ENCODE measurements at places on chromosomes 2 and 18.

DNA sequence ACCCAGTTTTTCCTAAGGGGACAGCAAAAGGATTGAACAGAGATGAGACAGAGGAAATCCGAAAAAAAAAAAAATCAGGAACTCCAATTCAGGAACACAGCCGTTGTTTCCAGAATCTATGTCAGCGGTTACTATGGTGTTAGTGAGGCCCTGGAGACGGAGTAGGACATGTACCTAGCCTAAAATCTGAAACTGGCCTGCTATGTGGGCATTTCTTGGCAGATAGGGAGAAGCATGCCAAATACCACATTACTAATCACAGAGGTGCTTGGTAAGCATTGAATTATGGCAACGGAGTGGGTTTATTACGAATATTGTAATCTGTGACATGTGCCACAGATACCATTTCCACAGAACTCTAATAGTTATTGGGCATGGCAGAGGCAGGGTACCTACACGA is 530.6 kb downstream of the CCDC85A start:
- no peak for DNase-seq

- DNase-seq, result no peak
Observed at GRCh38 chr2:12807907-12808810, 91.4 kb downstream of the TRIB2 start.

DNA sequence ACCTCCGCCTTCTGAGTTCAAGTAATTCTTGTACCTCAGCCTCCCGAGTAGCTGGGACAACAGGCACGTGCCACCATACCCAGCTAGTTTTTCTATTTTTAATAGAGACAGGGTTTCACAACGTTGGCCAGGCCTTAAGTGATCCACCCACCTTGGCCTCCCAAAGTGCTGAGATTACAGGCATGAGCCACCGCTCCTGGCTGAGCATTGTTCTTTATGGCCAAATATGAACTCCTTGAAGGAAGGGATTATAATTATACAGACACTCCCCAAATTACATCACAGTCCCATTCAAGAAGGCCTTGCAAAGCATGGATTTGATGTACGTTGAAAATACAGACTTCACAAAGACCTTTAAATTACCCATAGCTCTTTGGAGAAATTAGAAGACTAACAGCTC is 381.7 kb downstream of the TXNL1 start:
- DNase-seq, result no peak

- no peak for DNase-seq
Observed at GRCh38 chr2:64204703-64205102, 60.5 kb upstream of the PELI1 start.

DNA sequence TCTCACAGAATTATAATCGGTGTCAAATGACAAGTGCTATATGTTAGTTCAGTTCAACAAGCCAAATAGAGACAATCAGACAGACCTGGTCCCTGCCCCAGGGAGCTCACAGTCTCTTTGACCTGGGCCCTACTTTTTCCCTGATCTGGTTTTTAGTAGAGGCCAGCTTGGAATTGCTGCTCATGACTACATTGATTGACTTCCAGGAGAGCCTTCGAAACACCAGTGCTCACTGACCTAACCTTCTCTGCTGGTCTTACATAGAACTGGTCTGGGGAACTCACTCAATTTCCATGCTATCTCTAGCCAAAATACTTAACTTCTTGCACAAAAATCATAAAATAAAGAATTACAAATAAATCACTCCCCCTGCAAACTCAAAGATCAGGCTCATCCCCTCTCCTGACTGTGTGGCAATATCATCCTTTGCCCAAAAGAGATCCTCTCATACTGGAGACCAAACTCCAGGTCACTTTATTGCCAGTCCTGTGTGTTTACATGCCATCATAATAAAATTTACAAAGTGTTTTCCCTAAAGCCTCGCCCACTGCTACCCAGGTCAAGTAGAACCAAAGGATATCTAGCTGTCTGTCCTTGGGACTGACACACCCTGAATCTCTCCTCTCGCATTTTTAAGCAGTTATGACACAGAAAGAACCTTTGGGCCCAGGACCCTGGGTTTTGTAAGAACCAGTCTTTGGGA is 53.2 kb downstream of the PROC start:
- DNase-seq, result no peak

DNA sequence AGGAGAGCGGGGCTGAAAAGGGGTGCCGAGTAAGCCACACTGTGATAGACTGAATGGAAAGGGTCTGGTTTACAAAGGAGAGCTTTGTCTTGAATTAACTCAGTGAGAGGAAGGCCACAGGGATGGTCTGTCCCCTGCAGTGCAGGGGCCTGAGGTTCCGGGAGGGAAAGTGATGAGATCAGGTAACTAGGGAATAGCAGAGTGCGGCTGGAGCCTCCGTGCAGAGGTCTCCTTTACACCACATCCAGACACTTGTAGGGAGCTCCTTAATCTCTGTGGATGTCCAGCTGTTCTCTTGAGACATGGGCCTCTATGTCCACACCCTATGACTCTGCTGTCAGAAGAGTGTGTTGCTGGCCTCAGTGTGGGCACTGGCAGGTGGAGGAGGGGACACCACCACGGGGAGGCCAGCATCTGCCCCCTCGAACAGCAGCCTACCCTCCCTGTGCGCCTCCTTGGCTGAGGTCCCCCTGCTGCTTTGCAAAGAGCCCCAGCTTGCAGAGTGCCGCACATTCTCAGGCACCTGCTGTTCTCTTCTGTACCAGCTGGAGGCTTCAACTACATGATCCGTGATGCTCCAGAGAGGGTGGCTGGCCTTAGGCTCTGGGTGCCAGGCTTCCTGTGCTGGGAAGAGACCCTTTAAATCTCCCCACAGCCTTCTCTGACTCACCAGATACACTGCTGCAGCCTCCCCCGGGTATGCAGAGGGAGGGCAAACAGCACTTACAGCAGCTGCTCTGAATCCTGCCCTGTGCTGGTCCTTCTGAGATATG is 25.9 kb downstream of the ENOSF1 start:
- DNase-seq, result no peak

DNA sequence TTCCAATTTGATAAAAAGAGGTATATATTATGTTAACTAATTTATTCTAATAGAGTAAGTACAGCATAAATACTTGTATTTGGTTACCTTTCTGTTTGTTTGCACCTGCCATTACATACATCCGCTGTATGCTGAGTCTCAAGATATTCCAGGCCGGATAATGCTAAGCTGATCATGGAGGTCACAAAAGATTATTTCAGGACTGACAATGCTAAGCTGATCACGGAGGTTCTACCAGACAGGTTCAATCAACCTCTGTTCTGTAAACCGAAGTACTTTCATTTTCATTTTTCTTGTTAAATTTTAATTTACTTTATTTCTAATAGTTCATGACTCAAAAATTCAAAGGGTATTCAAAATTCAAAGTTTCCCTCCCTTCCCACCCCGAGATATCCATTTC is 31.1 kb downstream of the PNO1 start:
- no peak for DNase-seq

- DNase-seq, result no peak
Observed at GRCh38 chr2:99879481-99879880, 262.9 kb downstream of the AFF3 start.

GRCh38 chr2:85753035-85753524 is 711 bp upstream of the ATOH8 start:
- no peak for DNase-seq

DNA sequence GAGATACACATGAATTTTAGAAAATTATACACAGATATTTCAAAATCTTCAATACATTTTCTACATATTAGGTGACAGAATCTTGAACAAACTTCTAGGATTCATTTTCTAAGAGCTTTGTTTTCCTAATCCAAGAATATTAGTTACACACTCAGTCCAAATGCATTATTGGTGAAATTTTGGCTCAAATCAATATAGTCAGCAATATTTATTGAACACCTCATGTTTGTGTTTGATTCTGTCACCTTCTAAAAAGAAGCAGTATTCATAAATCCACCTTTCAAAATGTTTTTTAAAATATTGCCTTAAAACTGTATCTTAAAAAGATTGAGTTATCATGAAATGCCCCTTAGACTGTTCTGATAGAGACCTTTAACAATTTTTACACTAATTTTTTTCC is 40.2 kb downstream of the KCNH7 start:
- DNase-seq, result no peak

- DNase-seq, result no peak
Observed at GRCh38 chr2:45123521-45124191, 114.4 kb upstream of the SIX2 start.

- DNase-seq, result no peak
Observed at GRCh38 chr18:26252411-26252810, 26.2 kb downstream of the TAF4B start.

DNA sequence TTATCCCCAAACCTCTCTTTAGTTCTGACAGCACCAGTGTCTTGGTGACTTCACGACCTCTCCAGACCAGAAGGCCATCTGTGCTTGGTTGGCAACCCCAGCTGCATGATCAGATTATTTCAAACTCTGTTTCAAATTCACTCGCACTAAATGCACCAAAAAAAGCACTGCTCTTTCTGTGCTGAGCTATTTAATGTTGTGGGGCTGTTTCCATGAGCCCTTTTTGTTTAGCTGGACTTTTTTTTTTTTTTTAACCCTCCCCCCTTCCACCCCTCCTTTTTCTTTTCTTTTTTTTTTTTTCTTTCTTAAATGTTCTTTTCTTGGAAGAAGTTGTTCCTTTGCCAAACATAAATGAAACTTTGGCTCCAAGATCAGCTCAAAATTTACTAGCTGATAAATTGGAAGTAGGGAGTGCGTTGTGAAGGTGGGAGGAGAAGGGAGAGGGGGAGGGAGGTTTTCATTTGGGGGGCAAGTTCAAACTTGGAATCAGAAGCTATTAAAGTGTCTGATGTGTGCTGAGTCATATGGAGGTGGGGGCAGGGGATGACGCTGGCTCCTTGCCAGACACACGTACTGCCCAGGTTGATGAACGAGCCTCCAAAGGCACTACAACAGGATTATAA is 543.0 kb upstream of the TNP1 start:
- DNase-seq, result no peak

GRCh38 chr2:190714958-190715357 is 66.1 kb downstream of the NAB1 start:
- DNase-seq, result no peak

DNA sequence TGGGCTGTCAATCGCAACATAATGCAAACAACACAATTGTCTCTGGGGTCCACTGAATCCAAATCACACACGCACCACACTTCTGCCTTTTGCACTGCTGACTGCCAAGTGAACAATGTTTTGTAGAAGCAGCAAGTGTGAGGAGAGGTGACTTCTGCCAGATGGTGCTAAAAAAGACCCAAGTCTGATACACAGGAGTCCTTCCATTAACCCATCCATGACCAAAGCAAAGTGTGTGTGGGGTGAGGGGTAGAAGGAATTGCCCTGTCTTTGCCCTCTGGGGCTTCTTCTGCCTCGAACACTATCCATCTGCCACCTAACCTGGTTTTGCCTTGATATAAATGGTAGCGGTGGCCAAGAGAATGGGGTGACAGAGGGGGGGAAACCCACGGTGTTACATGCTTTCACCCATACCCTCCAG is 50.0 kb downstream of the C2orf42 start:
- DNase-seq, result no peak

GRCh38 chr2:27552941-27553340 is 29.9 kb upstream of the ZNF512 start:
- no peak for DNase-seq

DNA sequence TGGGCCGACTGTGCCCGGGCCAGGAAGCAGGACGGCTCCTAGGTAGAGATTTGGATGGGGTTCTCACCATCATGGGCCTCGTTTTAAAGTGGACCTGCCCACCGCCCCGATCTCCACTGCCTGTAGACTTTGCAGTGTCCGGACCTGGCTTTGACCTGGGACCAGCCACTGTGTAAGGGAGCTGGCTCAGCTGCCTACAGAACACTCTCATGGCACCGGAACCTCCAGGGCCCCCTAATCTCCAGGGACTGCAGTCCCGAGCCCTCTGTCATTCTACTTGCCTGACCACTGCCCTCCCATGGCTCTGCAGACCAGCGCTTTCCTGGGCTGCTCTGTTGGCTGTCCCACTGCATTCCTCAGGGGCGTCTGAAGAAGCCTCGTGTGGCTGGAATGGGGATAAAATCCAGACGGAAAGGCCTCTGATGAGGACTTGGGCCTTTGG is 120.8 kb downstream of the GLI2 start:
- no peak for DNase-seq

GRCh38 chr2:202187570-202187969 is 50.8 kb downstream of the SUMO1 start:
- DNase-seq, result no peak

DNA sequence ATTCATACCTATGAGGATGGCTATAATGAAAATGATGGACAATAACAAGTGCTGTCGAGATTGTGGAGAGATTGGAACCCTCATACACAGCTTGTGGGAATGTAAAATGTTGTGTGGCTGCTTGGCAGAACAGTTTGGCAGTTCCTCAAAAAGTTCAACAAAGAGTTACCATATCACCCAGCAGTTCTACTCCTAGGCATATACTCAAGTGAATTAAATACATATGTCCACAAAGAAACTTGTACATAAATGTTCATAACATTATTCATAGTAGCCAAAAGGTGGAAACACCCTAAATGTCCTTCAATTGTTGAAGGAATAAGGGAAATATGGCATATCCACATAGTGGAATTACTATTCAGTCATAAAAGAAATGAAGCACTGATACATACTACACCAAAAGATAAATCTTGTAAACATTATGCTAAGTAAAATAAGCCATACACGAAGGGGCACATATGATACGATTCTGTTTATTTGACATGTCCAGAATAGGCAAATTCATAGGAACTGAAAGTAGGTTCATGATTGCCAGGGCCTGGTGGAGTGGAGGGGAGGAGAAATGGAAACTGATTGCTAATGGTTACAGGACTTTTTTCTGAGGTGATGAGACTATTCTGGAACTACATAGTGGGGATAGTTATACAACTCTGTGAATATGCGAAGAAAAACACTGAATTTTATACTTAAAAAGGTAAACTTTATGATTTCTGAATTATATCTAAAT is 92.1 kb downstream of the ADAM23 start:
- DNase-seq, result no peak

DNA sequence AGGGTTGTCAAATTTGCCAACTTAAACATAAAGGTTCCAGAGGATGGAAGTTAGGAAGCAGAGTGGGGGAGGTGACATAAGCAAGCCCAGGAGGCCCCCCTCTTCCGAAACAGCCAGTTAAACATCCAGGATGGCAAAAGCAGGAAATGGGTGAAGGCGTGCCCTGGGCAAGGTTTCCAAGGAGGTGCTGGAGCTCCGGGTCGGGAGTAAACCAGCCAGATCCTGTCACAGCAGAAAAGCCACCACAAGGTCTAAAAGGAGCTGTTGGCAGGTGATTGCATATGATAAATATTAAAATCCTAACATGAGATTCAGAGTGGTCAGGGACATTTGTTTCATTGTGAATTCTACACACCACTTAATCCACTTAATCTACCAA is 572.2 kb upstream of the SALL3 start:
- no peak for DNase-seq

- DNase-seq, result no peak
Observed at GRCh38 chr2:234690569-234691213, 193.8 kb upstream of the ARL4C start.

DNA sequence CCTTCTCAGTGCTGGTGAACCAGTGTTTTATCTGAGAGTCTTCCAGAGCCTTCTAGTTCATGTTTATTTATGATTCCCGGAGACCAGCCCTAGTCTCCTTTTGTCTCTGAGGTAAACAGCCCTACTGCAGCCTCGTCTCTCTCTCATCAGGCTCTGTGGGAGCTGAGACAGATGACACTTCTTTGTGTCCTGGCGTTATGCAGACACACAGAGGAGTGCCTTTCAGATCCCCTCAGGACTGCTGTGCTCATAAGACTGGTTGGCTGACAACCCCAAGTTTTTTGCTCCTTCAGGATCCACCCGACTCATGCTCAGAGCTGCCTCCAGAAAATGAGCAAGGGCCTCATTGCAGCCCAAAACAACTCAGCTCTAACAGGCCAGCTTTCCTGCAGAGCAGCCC is 523.8 kb upstream of the SPHKAP start:
- DNase-seq, result no peak

- no peak for DNase-seq
Observed at GRCh38 chr2:96108541-96109360, 7.6 kb downstream of the ADRA2B start.
